ENCODE measurements at places on chromosomes 6 and 20.
A peak's percentile ranks its signal among the peaks of the same experiment; 100 is the strongest.

DNA sequence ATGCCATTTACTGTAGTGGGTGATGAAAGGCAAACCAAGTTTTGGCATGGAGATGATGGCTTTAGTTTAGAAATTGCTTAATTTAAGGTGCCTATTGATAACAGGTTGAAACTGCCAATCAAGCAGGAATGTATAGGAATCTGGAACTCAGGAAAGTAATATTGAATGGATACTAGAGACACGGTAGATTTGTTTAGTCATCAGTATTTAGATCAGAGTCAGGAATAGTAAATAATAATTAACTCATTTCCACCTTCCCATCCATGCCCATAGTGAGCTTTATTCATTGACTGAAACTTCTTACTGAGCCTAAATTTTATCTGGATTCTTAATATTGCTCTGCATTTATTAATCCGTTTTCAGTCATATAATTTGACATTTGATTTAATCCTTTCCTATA lies 500.3 kb downstream of the NKAIN2 start:
- H3K4me1 ChIP-seq, result no peaks in the 10 kb centered on the region
- no peaks in the 10 kb centered on the region for H3K27me3 ChIP-seq
- H3K27ac ChIP-seq, result no peak overlapping the region

- no peak for DNase-seq
- no peaks in the 10 kb centered on the region for H3K27me3 ChIP-seq
- H3K4me1 ChIP-seq, result no peaks in the 10 kb centered on the region
- H3K27ac ChIP-seq, result no peak overlapping the region
- no peak overlapping the region for H3K4me3 ChIP-seq
- peaks cover 81% of the 10 kb centered on the region for H3K36me3 ChIP-seq
These were observed 22.4 kb upstream of the MROH8 start for GRCh38 chr20:37201827-37202162.

GRCh38 chr6:39428816-39429215 lies 106.3 kb upstream of the KCNK16 start:
- no peaks in the 10 kb centered on the region for H3K27me3 ChIP-seq
- H3K36me3 ChIP-seq, result no peaks in the 10 kb centered on the region
- no peak for DNase-seq
- H3K27ac ChIP-seq, result no peak overlapping the region
- no peak overlapping the region for H3K4me3 ChIP-seq

- no peaks in the 10 kb centered on the region for H3K27me3 ChIP-seq
- H3K27ac ChIP-seq, result no peak overlapping the region
- no peak overlapping the region for H3K4me3 ChIP-seq
- H3K36me3 ChIP-seq, result peaks cover 2% of the 10 kb centered on the region
These were observed 115.4 kb downstream of the FRK start for GRCh38 chr6:115945306-115945705.

DNA sequence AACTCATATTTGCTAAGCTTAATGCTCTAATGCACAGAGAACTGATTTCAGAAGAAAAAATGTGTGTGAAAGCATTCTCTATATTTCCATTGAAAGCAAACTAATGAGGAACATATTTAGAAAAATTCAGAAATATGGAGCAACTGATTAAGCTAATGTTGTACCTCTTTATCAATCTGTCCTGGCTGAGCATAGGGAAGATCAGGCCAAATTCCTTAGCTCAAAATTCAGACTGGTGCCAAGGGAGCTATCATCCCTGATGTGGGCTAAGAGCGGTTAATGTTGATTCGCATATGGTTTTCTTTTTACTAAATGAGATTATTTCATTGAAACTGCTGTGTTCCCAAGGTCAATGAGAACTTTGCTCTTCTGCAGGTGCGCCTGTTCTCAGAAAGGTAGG lies 93.9 kb upstream of the HS3ST5 start:
- no peak overlapping the region for H3K27ac ChIP-seq
- no peaks in the 10 kb centered on the region for H3K27me3 ChIP-seq
- H3K4me3 ChIP-seq, result no peak overlapping the region
- no peaks in the 10 kb centered on the region for H3K36me3 ChIP-seq
- H3K4me1 ChIP-seq, result no peaks in the 10 kb centered on the region

GRCh38 chr6:107813555-107814194 lies 10.4 kb downstream of the SCML4 start:
- no peak for DNase-seq
- no peaks in the 10 kb centered on the region for H3K4me1 ChIP-seq
- no peak overlapping the region for H3K4me3 ChIP-seq
- H3K27me3 ChIP-seq, result no peaks in the 10 kb centered on the region
- no peak overlapping the region for H3K27ac ChIP-seq

DNA sequence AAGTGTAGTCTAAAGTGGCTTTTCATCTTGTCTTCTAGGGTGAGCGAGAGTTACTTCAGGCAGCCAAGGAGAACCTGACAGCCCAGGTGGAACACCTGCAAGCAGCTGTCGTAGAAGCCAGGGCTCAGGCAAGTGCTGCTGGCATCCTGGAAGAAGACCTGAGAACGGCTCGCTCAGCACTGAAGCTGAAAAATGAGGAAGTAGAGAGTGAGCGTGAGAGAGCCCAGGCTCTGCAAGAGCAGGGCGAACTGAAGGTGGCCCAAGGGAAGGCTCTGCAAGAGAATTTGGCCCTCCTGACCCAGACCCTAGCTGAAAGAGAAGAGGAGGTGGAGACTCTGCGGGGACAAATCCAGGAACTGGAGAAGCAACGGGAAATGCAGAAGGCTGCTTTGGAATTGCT lies 27.1 kb downstream of the C20orf173 start:
- DNase-seq, result no peak
- H3K27me3 ChIP-seq, result no peaks in the 10 kb centered on the region
- H3K36me3 ChIP-seq, result peaks cover 76% of the 10 kb centered on the region
- no peak overlapping the region for H3K4me3 ChIP-seq
- no peaks in the 10 kb centered on the region for H3K4me1 ChIP-seq

DNA sequence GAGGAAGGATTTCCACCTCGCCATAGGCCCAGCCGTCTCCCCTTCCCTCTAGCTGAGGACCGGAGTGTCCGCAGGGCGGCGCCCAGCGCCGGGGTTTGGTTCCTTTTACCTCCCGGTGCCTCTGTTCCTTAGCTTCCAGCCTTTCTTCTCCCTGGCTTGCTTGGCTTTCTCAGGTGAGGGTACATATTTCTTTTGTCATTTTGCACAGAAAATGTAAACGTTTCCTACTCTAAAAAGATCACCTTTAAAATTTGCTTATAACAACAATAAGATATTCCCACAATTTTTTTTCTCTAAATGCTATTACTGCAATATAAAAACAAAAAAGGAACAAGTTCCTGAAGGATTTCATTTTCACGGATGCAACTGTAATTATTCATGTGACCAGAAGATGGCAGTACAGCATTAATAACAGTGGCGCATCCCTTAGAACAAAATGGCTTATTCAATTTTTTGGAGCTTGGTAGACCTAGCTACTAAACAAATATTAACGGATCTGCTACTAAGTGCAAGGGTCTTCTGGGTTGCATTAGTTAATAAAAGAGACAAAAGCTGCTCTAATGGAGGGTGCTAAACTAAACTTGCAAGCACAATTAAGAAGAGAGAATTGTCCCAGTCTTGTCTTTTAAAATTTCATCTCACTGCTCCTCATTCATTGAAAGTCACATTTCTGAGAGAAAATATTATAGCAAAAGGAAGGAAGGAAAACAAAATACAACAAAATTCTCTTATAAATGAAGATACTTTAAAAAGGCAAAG lies 172.9 kb downstream of the ADGRG6 start:
- H3K27ac ChIP-seq, result no peak overlapping the region
- H3K4me3 ChIP-seq, result peak overlapping the region; percentile 35
- no peaks in the 10 kb centered on the region for H3K27me3 ChIP-seq
- no peaks in the 10 kb centered on the region for H3K36me3 ChIP-seq

DNA sequence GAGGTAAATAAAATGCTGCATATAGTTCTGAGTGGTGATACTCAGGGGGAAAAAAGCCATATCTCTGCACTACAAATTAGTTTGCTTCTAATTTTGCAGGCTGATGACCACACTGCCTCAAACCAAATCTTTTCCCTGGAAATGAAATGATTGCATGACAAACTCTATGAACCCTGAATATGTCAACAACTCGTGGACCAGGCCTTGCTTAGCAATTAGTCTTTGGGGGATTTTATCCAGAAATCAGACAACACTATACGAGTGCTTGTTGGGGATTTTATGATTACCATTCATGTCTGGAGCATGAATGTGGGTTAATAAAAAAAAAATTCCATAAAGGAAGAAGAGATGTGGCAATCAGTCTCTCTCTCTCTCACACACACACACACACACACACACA lies 42.0 kb downstream of the SOBP start:
- no peaks in the 10 kb centered on the region for H3K27me3 ChIP-seq
- DNase-seq, result no peak
- H3K27ac ChIP-seq, result no peak overlapping the region
- peaks cover 23% of the 10 kb centered on the region for H3K4me1 ChIP-seq

- no peaks in the 10 kb centered on the region for H3K36me3 ChIP-seq
- H3K4me3 ChIP-seq, result peak overlapping the region; percentile 28
- H3K4me1 ChIP-seq, result peaks cover 11% of the 10 kb centered on the region
- no peak overlapping the region for H3K27ac ChIP-seq
- DNase-seq, result peak; percentile 61
These were observed 28.3 kb upstream of the CSNK2A1 start for GRCh38 chr20:571754-572441.

DNA sequence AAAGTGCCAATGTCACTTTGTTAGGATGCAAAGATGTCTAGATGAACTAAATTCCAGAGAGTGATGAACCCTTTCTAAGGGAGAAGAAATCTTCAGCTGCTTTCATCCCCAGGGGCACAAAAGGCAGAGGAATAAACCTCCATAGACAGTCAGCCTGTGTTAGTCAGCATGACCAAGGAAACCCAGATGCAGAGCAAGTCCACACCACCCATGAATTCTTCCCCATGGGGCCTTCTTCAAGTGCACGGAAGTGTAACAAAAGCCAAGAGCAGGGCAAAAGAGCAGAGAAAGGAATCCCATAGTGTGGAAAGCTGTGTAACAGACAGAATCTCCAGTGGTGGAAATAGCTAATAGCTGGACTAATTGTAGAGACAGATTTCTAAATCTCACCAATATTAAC lies 50.0 kb downstream of the DCDC2 start:
- H3K27me3 ChIP-seq, result no peaks in the 10 kb centered on the region
- no peak for DNase-seq
- no peak overlapping the region for H3K4me3 ChIP-seq
- H3K27ac ChIP-seq, result no peak overlapping the region
- H3K36me3 ChIP-seq, result peaks cover 20% of the 10 kb centered on the region
- no peaks in the 10 kb centered on the region for H3K4me1 ChIP-seq

GRCh38 chr6:38100380-38100779 lies 280.9 kb downstream of the ZFAND3 start:
- H3K36me3 ChIP-seq, result no peaks in the 10 kb centered on the region
- H3K27me3 ChIP-seq, result no peaks in the 10 kb centered on the region
- no peak overlapping the region for H3K27ac ChIP-seq
- H3K4me1 ChIP-seq, result no peaks in the 10 kb centered on the region

GRCh38 chr20:41480054-41480770 lies 113.6 kb upstream of the EMILIN3 start:
- DNase-seq, result no peak
- no peaks in the 10 kb centered on the region for H3K27me3 ChIP-seq
- H3K27ac ChIP-seq, result no peak overlapping the region
- H3K4me3 ChIP-seq, result no peak overlapping the region
- no peaks in the 10 kb centered on the region for H3K4me1 ChIP-seq
- H3K36me3 ChIP-seq, result peaks cover 13% of the 10 kb centered on the region

DNA sequence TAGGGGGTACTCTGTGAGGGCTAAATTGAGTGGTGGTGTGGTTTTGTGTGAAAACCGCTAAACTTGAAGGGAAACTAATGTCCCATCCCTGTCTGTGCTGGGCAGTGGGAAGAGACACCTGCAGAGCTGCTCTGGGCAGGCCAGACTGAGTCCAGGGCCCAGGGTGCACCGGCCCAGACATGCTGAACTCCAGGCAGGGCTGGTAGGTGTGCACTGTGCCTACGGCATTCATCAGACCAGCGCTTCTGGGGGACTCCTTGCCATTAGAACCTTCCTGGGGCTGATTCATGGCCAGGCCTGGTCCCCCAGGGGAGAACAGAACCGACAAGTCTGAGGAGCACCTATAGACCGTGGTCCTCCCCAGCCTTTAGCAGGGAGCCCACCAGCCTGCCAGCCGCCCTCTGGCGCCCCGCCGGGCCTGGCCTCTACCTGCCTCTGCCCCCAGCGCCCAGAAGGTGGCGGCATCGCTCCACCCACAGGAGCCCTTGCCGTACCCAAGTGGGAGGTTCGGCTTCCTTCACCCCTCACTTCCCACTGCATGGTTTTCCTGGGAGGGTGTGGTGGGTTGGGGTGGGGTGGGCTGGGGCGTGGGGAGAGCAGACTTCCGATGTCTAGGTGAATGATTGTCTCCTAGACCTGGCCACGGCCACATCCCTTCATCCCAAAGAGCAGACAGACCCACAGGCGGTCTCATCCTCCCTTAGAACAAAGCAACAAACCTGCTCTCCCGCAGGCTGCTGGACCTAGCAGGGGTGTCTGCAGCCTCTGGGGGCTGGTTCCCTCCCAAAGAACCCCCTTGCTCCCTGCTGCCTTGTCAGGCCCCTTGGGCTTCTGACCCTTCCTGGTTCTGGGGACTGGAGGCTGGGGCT lies 15.5 kb downstream of the CCDC167 start:
- no peak overlapping the region for H3K4me3 ChIP-seq
- DNase-seq, result peak; percentile 77
- peaks cover 27% of the 10 kb centered on the region for H3K36me3 ChIP-seq

GRCh38 chr6:156752666-156753301 lies 24.4 kb upstream of the ARID1B start:
- H3K27ac ChIP-seq, result no peak overlapping the region
- H3K4me1 ChIP-seq, result 0 out of 2 replicates have a peak, but pooled peaks cover 3% of the 10 kb centered on the region
- no peak overlapping the region for H3K4me3 ChIP-seq

DNA sequence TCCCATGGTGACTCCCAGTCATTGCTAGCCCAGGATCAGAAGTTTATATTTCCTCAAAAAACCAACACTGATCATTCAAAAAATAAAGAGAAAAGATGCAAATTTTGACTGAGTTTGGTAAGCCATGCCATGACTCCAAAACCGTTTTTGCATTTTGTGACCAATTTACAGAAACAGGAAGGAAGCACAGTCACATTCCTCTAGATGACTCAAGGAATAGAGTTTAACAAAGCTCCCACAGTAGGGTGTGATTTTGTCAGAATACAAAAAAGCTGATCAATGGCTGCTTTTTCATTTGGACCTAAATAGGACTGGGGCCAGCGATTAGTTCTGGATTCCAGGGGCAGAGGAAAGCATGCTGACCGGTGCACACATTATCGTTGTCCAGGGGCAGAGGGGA lies 179.4 kb upstream of the AFDN start:
- H3K4me1 ChIP-seq, result no peaks in the 10 kb centered on the region
- no peak overlapping the region for H3K27ac ChIP-seq
- no peak overlapping the region for H3K4me3 ChIP-seq
- H3K36me3 ChIP-seq, result no peaks in the 10 kb centered on the region
- DNase-seq, result no peak
- no peaks in the 10 kb centered on the region for H3K27me3 ChIP-seq

DNA sequence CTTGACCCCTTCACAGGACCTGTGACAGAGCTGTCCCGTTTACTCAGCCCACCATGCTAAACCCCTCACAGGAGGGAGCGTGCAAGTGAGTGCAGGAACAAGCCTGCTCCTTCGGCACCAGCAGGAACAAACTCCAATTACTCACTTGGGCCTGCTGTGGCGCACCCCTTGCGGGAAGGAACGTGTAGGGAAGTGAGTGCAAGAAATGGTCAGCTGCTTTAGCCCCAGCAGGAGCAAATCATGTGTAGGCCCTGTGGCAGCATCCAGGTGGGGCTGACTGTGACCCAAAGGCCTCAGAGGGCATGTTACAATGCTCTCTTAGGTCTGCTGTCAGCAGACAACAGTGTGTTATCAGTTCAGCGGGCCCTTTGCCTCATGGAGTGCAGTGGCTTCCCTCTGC lies 574.4 kb downstream of the PRKN start:
- DNase-seq, result no peak
- H3K4me1 ChIP-seq, result no peaks in the 10 kb centered on the region
- no peak overlapping the region for H3K27ac ChIP-seq
- no peaks in the 10 kb centered on the region for H3K27me3 ChIP-seq
